ENCODE measurements at places on chromosomes 4 and X.

- no peak for DNase-seq
These were observed 113.9 kb downstream of the GPR143 start for GRCh38 chrX:9651737-9652136.

DNA sequence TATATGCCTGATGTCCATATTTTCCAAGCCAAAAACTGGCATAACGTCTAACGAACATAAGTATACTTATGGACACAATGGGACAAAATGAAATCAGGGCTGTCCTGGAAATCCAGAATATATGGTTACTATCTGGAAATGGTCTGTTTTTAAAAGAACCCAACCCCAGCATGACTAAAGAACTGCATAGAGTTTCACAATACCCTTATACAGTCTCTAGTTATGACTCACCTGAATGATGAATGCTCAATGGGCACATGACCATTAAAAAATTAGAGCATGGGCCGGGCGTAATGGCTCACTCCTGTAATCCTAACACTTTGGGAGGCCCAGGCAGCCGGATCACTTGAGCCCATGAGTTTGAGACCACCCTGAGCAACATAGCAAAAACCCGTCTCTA lies 31.8 kb downstream of the AMMECR1 start:
- DNase-seq: no peak

DNA sequence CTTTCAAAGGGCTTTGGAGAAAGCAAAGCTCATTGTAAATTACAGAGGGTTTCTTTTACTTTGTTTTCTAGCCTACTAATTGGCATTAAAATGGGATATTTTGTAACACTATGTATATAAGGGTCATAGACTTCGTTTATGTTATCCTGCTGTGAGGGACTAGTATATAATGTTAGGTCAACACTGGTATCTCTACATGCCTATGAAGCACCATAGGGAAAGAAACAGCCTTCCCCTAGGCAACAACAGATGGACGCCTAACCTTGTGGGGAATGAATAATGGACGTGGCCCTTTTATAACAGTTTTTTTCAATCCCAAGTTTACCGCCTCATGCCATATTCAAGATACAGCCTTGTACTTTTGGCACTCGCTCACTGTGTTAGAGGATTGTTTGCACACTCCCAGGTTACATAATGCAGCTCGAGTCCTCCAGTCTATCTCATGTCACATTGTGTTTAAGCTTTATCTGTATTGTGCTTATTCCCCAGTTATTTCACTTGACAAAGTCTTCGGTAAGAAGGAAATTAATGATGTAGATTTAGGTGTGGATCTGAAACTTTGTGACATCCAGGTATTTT lies 711.0 kb downstream of the RPA4 start:
- DNase-seq: no peak

DNA sequence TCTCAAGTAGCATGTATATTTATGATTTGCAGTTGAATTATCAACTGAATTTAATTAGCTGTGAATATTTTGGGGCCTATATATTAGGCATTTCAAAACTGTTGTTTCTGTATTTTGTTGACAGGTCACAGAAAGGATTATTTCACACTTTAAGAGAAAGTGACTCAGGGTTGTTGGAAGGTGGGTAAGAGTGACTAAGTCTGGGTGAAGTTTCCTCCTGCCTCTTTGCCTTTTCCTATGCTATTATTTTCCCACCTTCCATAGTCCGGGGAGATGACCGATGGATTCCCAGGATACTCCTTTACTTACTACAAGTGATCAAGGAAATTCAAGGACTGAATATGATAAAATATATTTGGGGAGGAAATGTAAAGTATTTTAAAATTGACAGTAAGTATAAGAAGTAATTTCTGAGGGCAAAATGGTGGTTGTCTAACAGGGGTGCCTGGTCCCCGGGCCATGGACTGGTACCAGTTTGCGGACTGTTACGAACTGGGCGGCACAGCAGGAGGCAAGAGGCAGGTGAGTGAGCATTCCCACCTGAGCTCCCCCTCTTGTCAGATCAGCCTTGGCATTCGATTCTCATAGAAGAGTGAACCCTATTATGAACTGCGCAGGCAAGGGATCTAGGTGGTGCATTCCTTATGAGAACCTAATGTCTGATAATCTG lies 175.5 kb upstream of the GPRIN3 start:
- no peak for DNase-seq

GRCh38 chrX:118345045-118345463 lies 852 bp upstream of the WDR44 start:
- DNase-seq: no peak

All from NCI-H1436 treated with DMSO at 0.1 percent for 48 hours (cell line).